ENCODE measurements at places on chromosomes 5 and 9.

GRCh38 chr9:137280474-137281344 is 3.2 kb downstream of the TOR4A start:
- peaks cover 8% of the 10 kb centered on the region for H3K4me1 ChIP-seq
- H3K27me3 ChIP-seq = no peaks in the 10 kb centered on the region
- H3K4me3 ChIP-seq = no peak overlapping the region

DNA sequence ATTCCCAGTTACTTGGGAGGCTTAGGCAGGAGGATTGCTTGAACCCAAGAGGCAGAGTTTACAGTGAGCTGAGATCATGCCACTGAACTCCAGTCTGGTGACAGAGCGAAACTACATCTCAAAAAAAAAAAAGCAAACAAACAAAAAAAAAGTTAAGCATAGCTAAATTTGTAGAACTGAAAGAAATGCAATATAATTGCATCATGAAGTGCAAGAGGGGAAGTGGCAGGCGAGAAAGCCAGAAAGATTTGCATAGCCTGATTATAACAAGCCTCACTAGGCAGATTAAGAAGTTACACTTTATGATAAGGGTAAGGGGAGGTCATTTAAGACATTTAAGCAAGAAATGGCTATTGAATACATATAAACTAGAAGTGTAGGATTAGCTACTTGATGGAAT is 187.1 kb downstream of the EDIL3 start:
- H3K4me1 ChIP-seq = no peaks in the 10 kb centered on the region
- no peaks in the 10 kb centered on the region for H3K36me3 ChIP-seq
- H3K27me3 ChIP-seq = peaks cover 13% of the 10 kb centered on the region
- no peak overlapping the region for H3K27ac ChIP-seq
- H3K4me3 ChIP-seq = no peak overlapping the region

GRCh38 chr9:127336506-127337352 is 60.2 kb upstream of the SLC2A8 start:
- H3K36me3 ChIP-seq = no peaks in the 10 kb centered on the region
- peaks cover 18% of the 10 kb centered on the region for H3K4me1 ChIP-seq
- peak overlapping the region; percentile 60 for H3K27ac ChIP-seq
- H3K27me3 ChIP-seq = no peaks in the 10 kb centered on the region
- peak; percentile 78 for DNase-seq

GRCh38 chr9:136052991-136053756 is 41.9 kb downstream of the NACC2 start:
- H3K27me3 ChIP-seq = no peaks in the 10 kb centered on the region
- DNase-seq = no peak
- peaks cover 18% of the 10 kb centered on the region for H3K4me1 ChIP-seq
- no peaks in the 10 kb centered on the region for H3K36me3 ChIP-seq
- peak overlapping the region; percentile 35 for H3K4me3 ChIP-seq

DNA sequence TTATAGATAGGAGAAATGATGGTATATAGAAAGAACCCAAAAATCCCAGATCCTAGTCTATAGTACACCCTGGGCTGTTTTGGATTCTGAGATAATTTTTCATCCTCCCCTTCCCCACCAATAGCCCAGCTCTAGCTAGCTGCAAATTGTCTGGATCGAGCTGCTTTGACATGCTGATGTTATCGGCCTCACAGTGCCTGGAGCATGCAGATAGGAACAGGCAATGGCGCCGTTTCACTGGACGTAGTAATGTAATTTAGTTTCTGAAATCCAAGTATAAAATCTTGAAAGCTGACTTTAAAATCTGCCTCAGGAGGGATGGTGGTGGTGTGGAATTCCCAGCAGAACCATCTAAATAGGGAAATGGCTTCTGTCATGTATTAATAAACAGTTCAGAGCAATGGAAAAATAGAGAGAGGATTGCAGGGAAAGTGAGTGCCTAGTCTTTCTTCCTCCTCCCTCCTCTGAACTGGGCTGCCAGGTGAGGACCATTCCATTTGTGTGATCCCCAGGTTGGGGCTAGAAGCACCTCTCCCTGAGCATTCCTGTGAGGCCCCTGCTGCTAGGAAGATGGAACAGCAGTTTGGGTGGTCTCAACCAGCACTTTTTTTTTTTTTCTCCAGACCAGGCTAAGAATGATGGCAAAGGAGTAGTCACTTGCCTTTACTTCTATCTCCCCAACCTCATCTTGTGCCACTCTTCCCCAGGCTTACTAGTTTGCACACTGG is 31.9 kb downstream of the FAM219A start:
- no peaks in the 10 kb centered on the region for H3K4me1 ChIP-seq
- DNase-seq = no peak
- H3K4me3 ChIP-seq = no peak overlapping the region
- no peak overlapping the region for H3K27ac ChIP-seq
- no peaks in the 10 kb centered on the region for H3K36me3 ChIP-seq
- no peaks in the 10 kb centered on the region for H3K27me3 ChIP-seq

DNA sequence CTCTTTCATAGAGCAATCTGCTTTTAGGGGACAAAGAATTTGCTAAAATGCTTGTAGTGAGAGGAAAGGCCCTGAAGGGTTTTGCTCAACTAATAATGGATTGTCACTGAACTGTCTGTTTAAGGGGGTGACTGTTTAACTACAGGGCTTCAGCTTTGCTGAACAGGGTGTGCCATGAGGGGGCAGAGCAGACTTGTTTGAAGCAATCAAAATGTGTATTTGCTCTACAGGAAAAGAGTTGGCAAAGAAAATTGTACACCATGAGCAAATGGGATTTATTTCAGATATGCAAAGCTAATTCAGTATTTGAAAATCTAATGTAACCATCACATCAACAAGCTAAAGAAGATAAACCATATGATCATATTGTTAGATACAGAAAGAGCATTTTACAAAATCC is 154.3 kb downstream of the GABRG2 start:
- H3K27me3 ChIP-seq = no peaks in the 10 kb centered on the region
- no peak overlapping the region for H3K4me3 ChIP-seq
- no peaks in the 10 kb centered on the region for H3K4me1 ChIP-seq

- H3K27ac ChIP-seq = no peak overlapping the region
- H3K4me1 ChIP-seq = peaks cover 2% of the 10 kb centered on the region
- H3K4me3 ChIP-seq = no peak overlapping the region
- no peak for DNase-seq
- no peaks in the 10 kb centered on the region for H3K27me3 ChIP-seq
Observed at GRCh38 chr9:96554326-96554725, 65.3 kb downstream of the CDC14B start.

- no peaks in the 10 kb centered on the region for H3K4me1 ChIP-seq
- H3K27me3 ChIP-seq = no peaks in the 10 kb centered on the region
- DNase-seq = no peak
- no peak overlapping the region for H3K27ac ChIP-seq
Observed at GRCh38 chr5:154206311-154206710, 15.8 kb downstream of the GALNT10 start.

GRCh38 chr9:94812343-94812742 is 85.8 kb downstream of the AOPEP start:
- peaks cover 9% of the 10 kb centered on the region for H3K4me1 ChIP-seq
- no peak for DNase-seq
- H3K27ac ChIP-seq = no peak overlapping the region
- no peaks in the 10 kb centered on the region for H3K27me3 ChIP-seq
- no peaks in the 10 kb centered on the region for H3K36me3 ChIP-seq

DNA sequence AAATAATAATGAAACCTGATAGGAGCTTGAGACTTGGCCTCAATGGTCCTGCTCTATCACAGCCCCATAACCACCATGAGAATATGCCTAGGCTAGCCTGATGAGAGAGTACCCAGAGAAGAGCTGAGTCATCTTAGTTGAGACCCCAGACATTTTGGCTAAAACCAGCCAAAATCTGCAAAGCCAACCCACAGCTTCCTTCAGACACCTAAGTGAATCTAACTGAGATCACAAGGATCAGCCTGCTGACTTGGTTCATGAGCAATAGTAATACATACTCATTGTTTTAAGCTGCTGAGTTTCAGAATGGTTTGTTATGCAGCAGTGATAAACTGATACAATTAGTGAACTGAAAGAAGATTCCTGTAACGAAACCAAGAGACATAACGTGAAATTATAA is 473.7 kb upstream of the PTGER4 start:
- H3K27ac ChIP-seq = no peak overlapping the region
- H3K27me3 ChIP-seq = no peaks in the 10 kb centered on the region
- no peaks in the 10 kb centered on the region for H3K4me1 ChIP-seq
- H3K4me3 ChIP-seq = no peak overlapping the region
- no peak for DNase-seq

GRCh38 chr9:128412120-128412790 is 8.4 kb upstream of the CERCAM start:
- H3K27me3 ChIP-seq = no peaks in the 10 kb centered on the region
- H3K4me3 ChIP-seq = no peak overlapping the region
- no peaks in the 10 kb centered on the region for H3K4me1 ChIP-seq
- DNase-seq = no peak
- no peaks in the 10 kb centered on the region for H3K36me3 ChIP-seq

DNA sequence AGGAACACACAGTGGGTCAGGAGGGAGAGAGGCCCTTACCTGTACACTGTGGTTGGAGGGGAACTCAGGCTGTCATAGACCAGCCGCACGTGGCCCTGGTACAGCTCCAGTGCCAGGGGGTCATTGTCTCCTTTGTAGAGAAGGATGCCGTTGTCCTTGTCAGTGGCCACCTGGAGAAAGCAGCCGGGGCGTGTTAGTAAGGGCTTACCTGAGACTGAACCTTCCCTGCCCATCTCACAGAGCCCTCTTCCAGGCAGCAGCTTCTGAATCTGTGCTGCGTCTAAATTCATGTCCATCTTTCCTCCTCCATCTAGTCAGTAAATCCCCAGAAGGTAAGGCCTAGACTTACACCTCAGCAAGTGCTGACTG is 104.7 kb upstream of the PANK3 start:
- H3K36me3 ChIP-seq = no peaks in the 10 kb centered on the region
- DNase-seq = no peak
- no peak overlapping the region for H3K4me3 ChIP-seq
- no peaks in the 10 kb centered on the region for H3K27me3 ChIP-seq
- H3K27ac ChIP-seq = no peak overlapping the region

DNA sequence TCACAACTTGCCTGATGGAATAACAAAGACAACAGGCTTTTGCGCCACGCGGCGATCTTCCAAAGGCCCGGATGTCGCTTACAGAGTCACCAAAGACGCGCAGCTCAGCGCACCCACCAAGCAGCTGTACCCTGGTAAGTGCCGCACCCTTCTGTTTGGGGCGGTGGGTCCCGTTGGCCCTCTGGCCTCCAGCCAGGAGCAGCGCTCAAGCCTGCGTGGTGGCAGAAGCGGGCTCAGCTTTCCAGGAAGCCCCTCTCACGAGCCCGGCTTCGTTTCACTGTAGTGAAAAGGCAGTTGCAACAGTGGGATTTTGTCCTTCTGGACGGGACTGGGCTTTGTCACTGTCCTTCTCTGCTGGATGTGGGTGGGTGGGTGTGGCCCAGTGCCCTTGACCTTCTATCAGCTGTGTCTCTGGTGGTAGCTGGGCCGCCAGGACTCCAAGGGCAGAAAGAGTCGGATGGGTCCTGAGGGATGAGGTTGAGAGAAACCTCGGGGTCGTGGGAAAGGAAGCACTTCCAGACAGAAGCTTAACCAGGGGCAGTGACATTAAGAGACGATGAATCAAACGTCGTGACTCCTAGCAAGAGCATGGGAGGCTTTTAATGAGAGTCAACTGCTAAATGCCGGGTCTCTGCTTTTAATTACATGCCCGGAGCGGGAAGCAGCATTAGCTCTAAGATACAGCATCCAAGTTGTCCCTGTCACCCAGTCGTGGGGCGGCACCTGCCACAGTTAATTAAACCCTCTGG is 49.5 kb downstream of the COL5A1 start:
- no peaks in the 10 kb centered on the region for H3K27me3 ChIP-seq
- no peak overlapping the region for H3K4me3 ChIP-seq
- no peak overlapping the region for H3K27ac ChIP-seq
- H3K36me3 ChIP-seq = peaks cover 14% of the 10 kb centered on the region
- H3K4me1 ChIP-seq = no peaks in the 10 kb centered on the region
- DNase-seq = peak; percentile 53

GRCh38 chr5:83721953-83722901 is 1.6 kb upstream of the HAPLN1 start:
- H3K27me3 ChIP-seq = peaks cover 38% of the 10 kb centered on the region
- H3K4me1 ChIP-seq = no peaks in the 10 kb centered on the region
- no peaks in the 10 kb centered on the region for H3K36me3 ChIP-seq
- DNase-seq = peak; percentile 81
- H3K4me3 ChIP-seq = peak overlapping the region; percentile 46

GRCh38 chr5:159209438-159210209 is at the start of gene RNF145:
Gene RNF145, minus strand, starts transcription at chr5:159209553. Its CDS starts 5,936 bp downstream, at chr5:159203617.
- peaks cover 34% of the 10 kb centered on the region for H3K4me1 ChIP-seq
- peaks cover 12% of the 10 kb centered on the region for H3K36me3 ChIP-seq
- DNase-seq = peak; percentile 94
- peak within 1 kb of the TSS; percentile 89 for H3K27ac ChIP-seq
- no peaks in the 10 kb centered on the region for H3K27me3 ChIP-seq

- H3K27me3 ChIP-seq = no peaks in the 10 kb centered on the region
- no peak for DNase-seq
Observed at GRCh38 chr9:86601697-86602096, 247.5 kb upstream of the TUT7 start.

- H3K36me3 ChIP-seq = no peaks in the 10 kb centered on the region
- peaks cover 21% of the 10 kb centered on the region for H3K27me3 ChIP-seq
- no peak overlapping the region for H3K27ac ChIP-seq
- H3K4me3 ChIP-seq = peak overlapping the region; percentile 86
- no peak for DNase-seq
Observed at GRCh38 chr9:105693435-105694189, 729 bp upstream of the TMEM38B start.

GRCh38 chr9:27432308-27432707 is 91.8 kb upstream of the IFNK start:
- H3K4me3 ChIP-seq = no peak overlapping the region
- peaks cover 64% of the 10 kb centered on the region for H3K4me1 ChIP-seq
- DNase-seq = no peak
- no peaks in the 10 kb centered on the region for H3K27me3 ChIP-seq

- H3K27ac ChIP-seq = no peak overlapping the region
- no peak overlapping the region for H3K4me3 ChIP-seq
- no peaks in the 10 kb centered on the region for H3K4me1 ChIP-seq
- DNase-seq = no peak
- H3K27me3 ChIP-seq = no peaks in the 10 kb centered on the region
Observed at GRCh38 chr9:98087420-98088354, 31.2 kb downstream of the NANS start.

GRCh38 chr9:14627513-14627912 is 65.7 kb downstream of the ZDHHC21 start:
- H3K27ac ChIP-seq = no peak overlapping the region
- no peak overlapping the region for H3K4me3 ChIP-seq
- no peaks in the 10 kb centered on the region for H3K27me3 ChIP-seq
- H3K4me1 ChIP-seq = no peaks in the 10 kb centered on the region
- H3K36me3 ChIP-seq = no peaks in the 10 kb centered on the region

DNA sequence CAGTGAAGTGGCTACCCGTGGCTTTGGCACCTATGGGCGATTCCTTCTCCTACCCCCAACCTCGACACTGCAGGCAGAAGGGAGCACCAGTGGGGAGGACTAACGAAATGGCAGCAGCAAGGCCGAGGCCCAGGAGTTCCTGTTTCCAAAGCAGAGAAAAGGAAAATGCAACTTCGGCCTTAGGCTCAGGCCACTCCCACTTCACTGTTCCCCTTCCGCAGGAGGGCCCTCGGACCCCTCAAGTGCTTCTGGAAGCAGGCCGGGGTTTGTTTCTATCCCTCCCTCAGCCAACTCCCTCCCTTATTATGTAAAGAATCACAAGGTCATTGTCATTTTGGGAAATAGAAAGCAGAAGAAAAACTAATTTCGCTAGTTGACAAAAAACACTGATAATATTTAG is 36.4 kb upstream of the NKX2-5 start:
- DNase-seq = no peak
- peaks cover 5% of the 10 kb centered on the region for H3K27me3 ChIP-seq
- H3K4me1 ChIP-seq = no peaks in the 10 kb centered on the region
- no peak overlapping the region for H3K27ac ChIP-seq
- no peaks in the 10 kb centered on the region for H3K36me3 ChIP-seq
- no peak overlapping the region for H3K4me3 ChIP-seq

Measured in RWPE2 (cell line).